ENCODE measurements at places on chromosomes 2 and 18.
A peak's percentile ranks its signal among the peaks of the same experiment; 100 is the strongest.

DNA sequence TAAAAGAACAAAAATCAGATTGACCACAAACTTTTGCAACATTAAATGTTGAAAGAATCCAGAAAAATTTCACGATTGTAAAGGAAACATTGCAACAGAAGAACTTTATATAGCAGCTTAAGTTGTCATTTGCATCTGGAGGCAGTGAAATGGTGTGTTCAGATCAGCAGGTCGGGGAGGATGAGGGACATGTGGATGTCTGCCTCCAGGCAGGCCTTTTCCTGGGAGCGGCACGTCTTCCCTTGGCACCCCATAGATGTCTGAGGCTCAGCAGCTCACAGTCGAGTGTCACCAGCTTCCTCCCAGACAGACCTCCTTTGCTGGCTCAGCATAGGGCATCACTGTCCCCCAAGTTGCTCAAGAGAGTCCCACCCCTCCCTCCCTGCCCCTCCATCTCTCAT lies 44.3 kb upstream of the ASB1 start:
- no peak for DNase-seq

DNA sequence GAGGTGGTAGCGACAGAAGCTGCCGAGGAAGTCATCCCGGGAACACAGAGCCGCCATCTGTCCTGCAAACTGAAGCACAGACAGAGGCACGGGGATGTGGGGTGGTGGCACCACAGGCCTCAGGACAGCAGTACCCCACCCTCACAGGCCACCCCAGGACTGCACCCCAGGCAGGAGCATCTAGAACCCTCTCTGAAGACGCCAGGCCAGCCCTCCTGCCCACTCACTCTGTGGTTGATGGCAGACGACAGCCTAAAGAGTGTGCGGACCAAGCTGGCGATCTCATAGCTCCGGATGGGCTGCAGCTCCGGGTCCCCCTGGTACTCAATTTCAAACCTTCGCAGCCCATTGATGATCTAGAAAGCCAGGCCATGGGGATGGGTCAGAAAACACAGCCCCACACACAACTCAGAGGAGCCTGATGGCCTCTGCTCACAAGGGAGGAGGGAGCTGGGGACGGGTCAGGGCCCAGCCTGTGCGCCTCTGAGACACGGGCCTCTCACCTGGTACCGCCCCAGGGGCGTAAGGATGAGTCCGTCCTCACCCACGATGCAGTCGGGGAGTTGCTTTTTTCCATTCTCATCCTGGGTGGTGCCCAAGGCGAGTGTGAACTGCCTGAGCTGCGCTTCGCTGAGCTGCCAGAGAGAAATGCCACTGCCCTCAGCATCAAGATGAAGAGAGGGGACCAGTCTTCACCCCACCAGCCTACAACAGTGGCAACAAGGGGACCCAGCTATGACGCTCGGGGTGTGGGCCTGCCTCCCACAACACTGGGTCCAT lies 8.1 kb upstream of the CCDC74B start:
- DNase-seq, result no peak

DNA sequence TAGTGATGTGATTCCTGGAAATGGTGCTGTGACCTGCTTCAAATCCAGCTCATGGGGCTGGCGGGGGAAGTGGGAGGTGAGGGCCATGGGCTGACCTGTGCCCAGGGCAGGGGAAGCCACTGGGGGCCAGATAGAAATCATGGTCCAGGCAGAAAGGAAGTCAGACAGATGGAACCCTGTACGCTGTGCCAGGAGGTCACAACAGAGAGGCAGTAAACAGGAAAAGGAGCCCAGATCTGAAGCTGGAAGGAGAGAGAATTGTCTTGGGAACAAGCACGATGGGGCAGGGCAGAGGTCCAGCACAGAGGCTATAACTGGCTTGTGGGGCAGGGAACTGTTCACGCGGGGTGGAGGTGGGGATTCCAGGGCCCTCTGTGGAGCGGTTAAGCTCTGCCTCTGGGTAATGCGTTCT lies 76.0 kb downstream of the RNF144A start:
- DNase-seq, result no peak

- DNase-seq, result no peak
Observed at GRCh38 chr2:152242787-152243472, 67.4 kb upstream of the STAM2 start.

DNA sequence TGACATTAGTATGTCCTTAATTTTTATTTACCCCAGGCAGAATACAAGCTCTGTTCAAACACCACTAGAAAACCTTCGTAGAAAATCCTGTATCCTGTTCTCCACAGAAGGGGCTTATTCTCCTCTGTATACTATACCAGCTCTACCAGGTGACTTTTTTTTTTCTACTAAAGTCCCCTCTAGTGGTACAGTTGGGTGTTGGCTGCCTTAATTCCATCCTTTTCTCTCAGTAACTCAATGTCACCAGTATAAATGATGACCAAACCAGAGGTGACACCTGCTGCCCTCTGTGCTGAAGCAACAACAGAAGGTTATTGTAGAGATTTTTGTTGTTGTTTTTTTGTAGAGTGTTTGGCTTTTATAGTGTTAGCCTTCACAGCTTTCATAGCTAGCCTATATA lies 1322.0 kb downstream of the LRP1B start:
- no peak for DNase-seq

DNA sequence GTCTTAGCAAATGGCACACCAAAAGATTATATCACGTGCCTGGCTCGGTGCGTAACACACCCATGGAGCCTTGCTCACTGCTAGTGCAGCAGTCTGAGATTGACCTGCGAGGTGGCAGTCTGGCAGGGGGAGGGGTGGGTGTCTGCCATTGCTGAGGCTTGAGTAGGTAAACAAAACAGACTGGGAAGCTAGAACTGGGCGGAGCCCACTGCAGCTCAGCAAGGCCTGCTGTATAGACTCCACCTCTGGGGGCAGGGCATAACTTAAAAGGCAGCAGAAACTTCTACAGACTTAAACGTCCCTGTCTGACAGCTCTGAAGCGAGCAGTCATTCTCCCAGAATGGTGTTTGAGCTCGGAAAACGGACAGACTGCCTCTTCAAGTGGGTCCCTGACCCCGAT lies 55.9 kb upstream of the FSHR start:
- no peak for DNase-seq

GRCh38 chr2:32780961-32781360 lies 153.1 kb downstream of the TTC27 start:
- no peak for DNase-seq

DNA sequence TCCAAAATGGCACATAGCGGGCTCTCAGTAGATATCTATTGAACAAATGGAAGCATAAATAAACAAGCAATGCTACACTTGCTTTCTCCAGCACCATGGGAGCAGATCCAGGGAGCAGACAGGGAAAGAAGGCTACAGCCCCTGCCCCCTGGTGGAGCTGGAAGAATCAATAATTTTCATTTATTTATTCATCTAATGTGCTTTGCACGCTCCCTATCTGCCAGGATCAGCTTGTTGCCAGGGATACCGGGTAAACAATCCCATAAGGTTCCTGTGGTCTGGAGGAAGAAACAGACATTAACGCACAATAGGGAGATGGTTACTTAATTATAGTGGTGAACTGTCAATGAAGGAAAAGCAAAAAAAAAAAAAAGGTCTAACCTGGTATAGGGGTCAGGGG lies 40.1 kb upstream of the CLASP1 start:
- no peak for DNase-seq

DNA sequence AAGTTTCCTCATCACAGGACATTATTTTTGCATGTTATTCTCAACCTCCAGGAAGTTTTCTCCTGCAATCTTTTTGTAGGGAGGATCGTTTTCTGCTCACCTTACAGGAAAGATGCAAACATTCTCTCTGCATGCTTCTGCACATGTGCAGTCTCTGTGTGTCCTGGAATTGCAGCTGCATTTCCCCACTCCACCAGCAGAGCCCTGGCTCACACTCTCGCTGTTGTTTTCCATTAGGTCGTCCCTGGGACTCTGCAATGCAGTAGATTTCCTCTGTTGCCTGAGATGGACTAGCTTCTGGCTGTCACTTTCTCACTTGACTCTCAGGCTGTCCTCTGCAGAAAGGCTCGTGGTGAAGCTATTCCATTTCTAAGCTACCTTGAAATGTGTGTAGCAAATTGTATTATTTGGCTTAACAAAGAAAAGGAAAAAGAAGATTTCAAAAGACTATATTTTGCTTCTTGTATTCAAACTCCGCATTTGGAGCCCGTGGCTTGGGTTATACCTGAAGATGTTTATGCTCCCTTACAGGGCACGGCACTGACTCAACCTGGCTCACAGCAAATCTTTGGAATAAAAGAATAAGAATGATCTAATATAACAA lies 346.7 kb downstream of the RAD51AP2 start:
- no peak for DNase-seq

DNA sequence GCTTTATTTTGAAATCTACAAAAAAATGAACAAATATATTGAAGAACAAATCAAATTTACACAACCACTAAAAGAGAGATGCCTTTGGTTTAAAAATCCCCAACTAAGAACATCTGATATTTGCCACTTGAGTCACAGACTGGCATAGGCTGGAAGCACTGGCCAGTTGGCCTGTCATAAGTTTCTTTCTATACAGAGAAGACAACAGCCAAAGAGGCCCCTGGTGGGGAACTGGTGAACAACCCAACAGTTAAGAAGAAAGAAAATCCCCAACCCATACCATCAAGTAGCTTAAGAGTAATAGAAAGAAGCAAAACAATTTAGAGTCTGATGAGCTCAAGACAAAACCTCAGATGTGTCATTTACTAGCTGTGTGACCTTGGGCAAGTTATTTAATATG lies 45.5 kb downstream of the OSR1 start:
- DNase-seq, result no peak

DNA sequence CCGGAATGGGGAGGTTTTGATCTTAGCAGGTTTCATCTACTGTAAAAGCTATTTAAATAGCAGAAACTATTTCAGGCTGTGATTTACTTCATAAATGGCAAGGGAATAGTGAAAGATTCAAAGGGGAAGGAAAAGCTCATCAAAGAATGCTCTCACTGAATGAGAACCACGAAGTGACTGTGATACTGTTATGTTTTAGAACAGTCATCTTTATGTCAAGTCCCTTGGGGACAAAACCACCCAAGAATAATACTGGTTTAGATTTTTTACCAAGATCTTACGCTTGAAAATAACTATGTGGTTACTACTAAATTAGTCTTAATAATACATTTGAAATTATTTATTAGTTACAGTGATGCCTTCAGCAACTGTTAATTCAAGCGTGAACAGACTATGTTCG lies 28.1 kb downstream of the FARSB start:
- DNase-seq, result no peak

- no peak for DNase-seq
Observed at GRCh38 chr2:226426292-226426736, 373.3 kb downstream of the IRS1 start.

DNA sequence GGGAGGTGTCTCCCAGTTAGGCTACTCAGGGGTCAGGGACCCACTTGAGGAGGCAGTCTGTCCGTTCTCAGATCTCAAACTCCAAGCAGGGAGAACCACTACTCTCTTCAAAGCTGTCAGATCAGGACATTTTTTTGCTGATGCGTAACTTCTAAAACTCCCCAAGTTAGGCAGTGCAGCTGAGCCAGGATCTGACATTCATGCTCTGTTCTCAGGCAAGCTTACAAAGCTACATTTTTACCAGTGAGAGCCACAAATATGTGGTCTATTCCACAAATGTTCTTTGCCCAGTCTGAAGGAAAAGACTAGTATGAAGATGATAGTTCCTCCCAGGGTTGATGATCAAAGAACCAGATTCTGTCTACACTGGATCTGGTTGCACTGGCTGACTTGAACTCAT lies 184.1 kb downstream of the MTCL1 start:
- no peak for DNase-seq

DNA sequence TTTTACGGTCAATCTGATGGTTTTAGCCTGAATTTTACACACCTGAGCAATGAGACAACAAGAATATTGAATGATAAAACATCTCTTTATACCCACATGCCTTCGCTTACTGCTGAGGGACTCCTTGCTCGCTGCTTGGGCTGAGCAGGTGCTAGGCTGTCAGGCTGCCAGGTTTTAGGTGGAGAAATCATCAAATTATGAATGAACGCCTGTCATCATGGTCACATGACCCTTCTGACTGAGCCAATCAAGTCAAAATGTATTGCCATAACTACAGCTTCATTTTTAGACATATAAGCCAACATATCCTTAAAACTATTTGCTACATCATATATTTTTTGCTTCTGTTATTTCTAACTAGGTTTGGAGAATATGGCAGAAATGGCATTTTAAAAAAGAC lies 274.0 kb downstream of the LNPK start:
- no peak for DNase-seq

GRCh38 chr18:57087644-57088376 lies 59.1 kb upstream of the BOD1L2 start:
- DNase-seq, result no peak

DNA sequence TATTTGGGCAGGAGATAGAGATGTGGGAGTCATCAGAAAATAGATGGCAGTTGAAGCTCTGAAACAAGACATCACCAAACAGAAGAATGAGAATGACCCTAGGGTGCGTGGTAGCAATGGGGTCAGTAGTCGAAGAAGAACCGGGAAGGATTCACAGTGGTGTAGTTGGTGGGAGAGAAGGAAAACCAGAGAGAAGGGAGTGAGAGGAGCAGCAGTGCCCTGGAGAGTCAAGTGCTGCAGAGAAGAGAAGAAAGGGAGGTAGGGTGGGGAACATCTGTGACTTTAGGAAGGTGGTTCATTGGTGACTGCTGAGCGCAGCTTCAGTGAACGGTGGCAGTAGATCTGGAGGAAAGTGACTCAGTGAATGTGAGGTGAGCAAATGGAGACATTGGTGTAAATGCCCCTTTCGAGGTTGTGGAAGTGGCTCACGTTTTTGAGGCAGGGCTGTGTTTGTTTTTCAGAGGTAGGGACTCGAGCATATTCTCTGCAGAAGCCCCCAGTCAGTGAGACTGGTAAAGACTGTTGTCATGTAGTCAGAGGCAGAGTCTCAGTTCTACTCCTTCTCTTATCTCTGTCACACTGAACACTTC lies 36.4 kb downstream of the CDC42EP3 start:
- DNase-seq, result no peak

GRCh38 chr2:16386031-16386430 lies 279.6 kb downstream of the CYRIA start:
- DNase-seq, result no peak

DNA sequence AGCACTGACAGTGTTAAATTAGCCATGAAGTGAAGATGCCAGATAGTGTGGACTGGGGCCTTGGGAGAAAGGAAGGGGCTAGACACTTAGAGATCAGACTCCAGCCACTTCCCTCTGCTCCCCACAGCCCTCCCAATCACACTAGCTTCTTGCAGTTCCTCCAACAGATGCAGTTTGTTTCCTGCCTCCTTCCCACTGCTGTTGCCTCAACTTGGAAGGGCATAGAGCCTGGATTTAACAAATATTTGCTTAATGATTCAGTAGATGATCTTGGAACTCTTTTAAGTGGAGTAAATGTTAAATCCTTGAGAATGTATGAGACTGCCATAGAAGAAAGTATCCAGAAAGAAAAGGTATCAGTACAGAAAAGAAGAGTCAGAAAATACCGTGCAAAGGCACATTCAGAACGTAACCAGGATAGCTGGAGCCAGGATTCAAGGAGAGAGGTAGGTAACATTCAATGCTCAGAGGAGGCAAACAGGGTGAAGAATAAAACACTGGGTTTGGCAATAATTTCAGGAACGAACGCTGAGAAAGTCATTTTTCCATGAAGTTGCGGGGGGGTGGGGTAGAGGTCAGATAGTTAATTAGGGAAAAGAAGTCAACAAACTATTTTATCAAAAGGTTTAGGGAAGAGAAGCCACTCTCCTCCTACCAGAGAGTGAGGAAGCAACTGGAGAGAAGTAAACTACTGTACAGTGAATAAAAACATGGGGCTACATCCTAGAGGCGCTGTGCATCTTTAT lies 1.3 kb upstream of the BZW1 start:
- DNase-seq, result peak; percentile 36
